Stimulated activated CD4-positive, alpha-beta T cell treated with anti-CD3 and anti-CD28 coated beads, TNF-alpha, amount 100 ng/mL, for 48 hours (primary cell): ENCODE measurements at places on chromosomes 3 and 15.

- no peak for DNase-seq
These were observed 44.5 kb upstream of the SLCO2A1 start for GRCh38 chr3:134074001-134074789.

- DNase-seq: no peak
These were observed 120.5 kb downstream of the SLMAP start for GRCh38 chr3:57876632-57877031.

DNA sequence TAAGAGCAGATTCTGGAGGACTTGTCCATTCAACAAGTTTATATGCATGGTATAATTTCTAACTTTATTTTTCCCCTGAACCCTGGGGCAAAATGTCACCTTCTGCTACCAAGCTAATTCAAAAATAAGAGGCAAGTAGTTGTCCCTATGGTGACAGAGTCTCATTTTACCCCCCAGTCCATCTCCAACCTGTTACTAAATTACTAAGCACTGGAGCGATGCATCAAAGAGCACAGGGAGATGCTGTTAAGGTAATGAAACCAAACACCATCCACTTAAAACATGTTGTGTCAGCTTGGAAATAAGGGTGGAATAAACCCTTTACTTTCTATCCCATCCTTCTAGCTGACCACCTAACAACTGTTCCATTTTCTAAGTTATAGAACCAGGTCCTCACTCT lies 417.4 kb upstream of the ATP11B start:
- DNase-seq: no peak

GRCh38 chr3:61948699-61949305 lies 387.4 kb downstream of the PTPRG start:
- DNase-seq: no peak

- no peak for DNase-seq
These were observed 8.4 kb downstream of the CHSY1 start for GRCh38 chr15:101243420-101243819.

DNA sequence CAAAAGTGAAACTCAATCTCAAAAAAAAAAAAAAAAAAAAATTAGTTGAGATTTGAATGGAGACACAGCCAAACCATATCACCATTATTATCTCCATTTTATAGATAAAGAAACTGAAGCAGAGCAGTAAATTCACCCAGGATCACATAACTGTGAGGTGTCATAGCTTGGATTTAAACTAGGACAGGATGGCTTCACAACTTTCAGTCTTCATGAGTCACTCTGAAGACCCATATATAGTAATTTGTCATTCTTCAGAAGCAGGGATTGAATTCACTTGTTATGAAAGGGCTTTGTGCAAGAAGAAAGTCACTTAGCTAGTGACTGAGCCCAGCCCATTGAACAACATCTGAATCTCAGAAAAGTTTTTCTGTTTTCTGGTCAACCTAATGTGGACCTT lies 60.5 kb upstream of the LRIG1 start:
- DNase-seq: no peak

DNA sequence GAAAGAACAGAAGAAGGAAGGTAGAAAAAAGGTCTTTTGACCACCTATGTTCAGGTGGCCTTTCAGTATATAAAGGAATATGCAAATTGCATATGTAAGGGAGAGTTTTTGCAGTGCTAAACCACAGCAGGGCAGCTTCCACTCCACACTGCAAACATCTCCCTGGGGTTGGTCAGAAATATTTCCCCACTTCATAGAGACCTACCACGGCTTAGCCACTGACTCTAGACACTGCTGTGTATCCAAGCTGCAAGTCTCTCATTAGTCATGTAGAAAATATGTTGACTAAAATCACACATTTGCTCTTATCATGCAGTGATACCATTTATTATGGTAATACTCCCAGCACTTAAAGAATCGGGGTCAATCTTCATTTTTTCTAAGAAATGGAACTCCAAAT lies 214.9 kb upstream of the NR2F2 start:
- DNase-seq: no peak

DNA sequence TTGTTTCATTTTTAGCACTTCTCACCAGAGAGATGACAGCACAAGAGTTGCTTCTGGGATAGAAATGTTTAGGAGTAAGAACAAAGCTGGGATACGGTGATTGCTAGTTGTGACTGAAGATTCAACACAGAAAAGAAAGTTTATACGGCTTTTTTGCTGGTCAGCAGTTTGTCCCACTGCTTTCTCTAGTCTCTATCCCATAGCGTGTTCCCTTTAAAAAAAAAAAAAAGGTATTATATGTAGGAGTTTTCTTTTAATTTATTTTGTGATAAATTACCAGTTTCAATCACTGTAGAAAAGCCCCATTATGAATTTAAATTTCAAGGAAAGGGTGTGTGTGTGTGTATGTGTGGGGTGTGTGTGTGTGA lies 48.0 kb downstream of the PGPEP1L start:
- no peak for DNase-seq

- peak; percentile 34 for DNase-seq
These were observed 53.6 kb downstream of the RHCG start for GRCh38 chr15:89442671-89443307.

DNA sequence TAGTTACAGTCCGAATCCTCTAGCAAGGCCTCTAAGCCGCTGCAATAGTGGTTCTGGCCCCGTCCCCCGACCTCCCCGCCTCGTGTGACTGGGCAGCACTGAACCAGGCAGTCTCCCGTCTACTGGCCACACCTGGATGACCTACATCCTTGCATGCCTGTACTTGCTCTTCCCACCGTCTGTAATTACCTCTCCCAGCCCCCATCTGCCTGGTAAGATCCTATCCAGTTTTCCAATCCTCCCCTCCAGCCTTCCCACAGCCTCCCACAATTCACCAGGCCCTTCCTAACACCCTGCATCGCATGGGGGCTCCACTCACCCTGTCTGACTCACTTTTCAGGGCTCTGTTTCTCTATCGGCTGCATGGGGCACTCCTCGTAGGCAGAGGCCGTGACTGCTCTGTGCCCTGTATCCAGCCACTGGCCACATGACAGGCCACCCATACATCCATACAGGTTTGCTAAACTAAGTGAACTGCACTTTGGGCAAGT lies 32.8 kb downstream of the XXYLT1 start:
- no peak for DNase-seq

- DNase-seq: no peak
These were observed 113.5 kb downstream of the CADPS start for GRCh38 chr3:62761711-62762110.

- no peak for DNase-seq
These were observed 153.4 kb upstream of the SMAD3 start for GRCh38 chr15:66912001-66912400.

- DNase-seq: no peak
These were observed 111.9 kb upstream of the CHD2 start for GRCh38 chr15:92788196-92788595.

DNA sequence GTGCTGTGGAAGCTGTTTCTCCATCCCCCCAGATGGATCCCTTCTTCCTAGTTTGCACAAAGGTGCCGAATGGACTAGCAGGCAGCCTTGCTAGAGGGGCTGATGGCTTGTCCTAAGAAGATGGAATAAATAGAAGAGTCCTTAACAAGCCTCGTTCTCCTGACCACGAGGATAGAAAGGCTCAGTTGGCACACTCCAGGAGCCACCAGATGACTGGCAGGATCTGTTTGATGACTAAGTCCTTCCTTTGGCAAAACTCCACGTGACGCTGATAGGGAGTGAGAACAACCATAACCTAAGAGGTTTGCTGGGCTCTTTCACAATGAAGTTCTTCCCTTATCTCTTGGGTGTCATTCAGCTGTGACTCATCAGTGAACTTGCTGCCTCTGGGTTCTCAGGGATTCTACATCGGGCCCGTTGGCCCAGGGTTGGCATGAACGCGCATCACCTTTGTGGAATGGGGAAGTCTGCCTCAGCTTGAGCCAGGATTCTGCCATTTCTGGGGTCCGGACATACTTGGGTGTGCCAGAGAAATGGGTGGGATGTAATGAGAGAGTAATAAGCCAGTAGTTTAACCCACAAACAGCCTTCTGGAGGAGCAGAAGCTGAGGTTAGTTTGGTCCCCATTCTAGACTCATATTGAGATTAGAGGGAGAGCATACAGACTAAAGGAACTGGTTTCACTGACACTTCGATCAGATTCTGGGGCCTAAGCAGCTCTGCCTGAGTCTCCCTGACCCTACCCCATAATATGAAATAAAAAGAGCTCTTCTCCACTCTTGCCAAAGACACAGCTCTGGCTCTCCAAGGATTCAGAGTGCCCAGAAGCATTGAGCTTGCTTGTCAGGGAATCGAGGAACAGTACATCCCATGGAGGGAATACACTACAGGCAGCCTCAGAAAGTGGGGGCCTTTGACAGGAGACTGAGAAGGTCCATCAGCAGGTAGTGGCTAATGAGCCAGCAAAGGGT lies 2.0 kb upstream of the MELTF start:
- peak; percentile 39 for DNase-seq

DNA sequence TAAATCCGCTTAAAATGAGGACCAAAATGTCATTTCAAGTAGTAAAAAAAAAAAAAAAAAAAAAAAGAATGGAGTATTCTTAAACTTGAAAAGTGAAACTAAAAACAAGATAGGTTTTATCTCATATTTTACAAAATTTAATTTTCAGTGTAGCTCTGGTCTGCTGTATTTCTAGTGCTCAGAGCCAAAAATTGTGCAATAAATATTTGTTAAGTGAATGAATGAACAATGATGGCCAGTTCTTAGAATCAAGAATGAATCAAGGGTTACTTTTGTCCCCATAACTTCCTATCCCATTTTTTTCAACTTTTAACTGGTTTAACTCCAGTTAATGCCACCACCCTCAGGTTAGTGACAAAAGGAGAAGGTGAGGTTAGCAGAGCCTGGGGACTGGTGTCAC lies 214.4 kb downstream of the ABHD5 start:
- DNase-seq: no peak

GRCh38 chr3:172129850-172130716 lies 90.7 kb downstream of the FNDC3B start:
- DNase-seq: no peak

DNA sequence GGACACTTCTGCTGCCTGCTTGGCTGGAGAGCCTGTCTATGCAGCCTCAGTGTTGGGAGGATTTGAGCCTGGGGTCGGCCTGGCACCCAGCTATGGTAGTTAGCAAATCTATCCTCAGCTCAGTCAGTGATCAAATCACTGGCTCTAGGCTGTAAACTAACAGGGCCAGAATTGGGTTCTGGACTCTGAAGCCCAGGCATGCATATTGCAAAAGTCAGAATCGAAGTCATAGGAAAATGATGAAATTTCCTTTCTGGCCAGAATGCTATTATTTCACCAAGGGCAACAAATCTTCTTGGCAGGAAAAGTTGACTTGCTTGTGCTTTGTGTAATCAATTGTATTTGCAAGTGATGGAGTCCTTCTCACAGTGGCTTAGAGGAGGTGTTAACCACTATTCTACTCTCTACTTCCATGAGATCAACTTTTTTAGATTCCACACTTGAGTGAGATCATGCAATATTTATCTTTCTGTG lies 482.6 kb upstream of the TPRG1 start:
- no peak for DNase-seq

- no peak for DNase-seq
These were observed 1515.7 kb downstream of the SI start for GRCh38 chr3:163562625-163563024.
